NCI-H1436 (cell line): ENCODE measurements at places on chromosomes 5 and 9.

- peak; percentile 13 for DNase-seq
These were observed 202.0 kb downstream of the ADAMTSL1 start for GRCh38 chr9:18675973-18676372.

- DNase-seq: no peak
These were observed 576.7 kb upstream of the ADAMTS16 start for GRCh38 chr5:4563400-4563799.

DNA sequence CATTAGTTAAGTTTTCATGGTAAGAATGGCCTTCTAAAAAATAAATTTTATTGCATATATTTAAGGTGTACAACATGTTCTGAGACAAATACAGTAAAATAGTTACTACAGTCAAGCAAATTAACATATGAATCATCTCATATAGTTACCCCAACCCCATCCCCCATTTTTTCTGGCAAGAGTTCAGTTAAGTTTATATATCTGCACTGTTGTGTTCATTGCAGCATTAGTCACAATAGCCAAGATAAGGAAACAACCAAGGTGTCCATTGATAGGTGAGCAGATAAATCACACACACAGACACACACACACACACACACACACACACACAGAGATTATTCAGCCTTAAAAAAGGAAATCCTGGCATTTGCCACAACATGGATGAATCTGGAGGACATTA, 37.2 kb upstream of the OTULIN start:
- no peak for DNase-seq

- DNase-seq: no peak
These were observed 36.5 kb upstream of the ANKDD1B start for GRCh38 chr5:75574791-75575190.

DNA sequence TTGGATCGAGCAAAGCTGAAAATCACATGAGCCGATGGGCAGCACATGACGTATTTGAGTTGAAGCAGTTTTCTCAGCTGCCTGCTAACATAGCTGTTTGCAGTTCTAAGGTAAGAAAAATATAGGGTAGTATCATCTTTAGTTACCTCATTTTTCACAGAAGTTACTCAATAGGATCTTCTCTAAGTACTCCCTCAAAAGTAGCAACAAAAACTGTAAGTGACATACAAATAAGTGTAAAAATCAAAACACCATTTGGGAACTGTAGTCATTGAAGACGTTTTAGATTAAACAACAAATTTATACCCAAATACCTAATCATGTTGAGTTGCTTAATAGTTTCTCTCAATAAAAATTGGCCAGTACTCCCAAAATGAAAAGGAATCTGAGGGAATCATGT, 102.6 kb downstream of the ERCC6L2 start:
- DNase-seq: no peak

GRCh38 chr5:105982526-105982925, 1688.2 kb downstream of the EFNA5 start:
- DNase-seq: no peak

DNA sequence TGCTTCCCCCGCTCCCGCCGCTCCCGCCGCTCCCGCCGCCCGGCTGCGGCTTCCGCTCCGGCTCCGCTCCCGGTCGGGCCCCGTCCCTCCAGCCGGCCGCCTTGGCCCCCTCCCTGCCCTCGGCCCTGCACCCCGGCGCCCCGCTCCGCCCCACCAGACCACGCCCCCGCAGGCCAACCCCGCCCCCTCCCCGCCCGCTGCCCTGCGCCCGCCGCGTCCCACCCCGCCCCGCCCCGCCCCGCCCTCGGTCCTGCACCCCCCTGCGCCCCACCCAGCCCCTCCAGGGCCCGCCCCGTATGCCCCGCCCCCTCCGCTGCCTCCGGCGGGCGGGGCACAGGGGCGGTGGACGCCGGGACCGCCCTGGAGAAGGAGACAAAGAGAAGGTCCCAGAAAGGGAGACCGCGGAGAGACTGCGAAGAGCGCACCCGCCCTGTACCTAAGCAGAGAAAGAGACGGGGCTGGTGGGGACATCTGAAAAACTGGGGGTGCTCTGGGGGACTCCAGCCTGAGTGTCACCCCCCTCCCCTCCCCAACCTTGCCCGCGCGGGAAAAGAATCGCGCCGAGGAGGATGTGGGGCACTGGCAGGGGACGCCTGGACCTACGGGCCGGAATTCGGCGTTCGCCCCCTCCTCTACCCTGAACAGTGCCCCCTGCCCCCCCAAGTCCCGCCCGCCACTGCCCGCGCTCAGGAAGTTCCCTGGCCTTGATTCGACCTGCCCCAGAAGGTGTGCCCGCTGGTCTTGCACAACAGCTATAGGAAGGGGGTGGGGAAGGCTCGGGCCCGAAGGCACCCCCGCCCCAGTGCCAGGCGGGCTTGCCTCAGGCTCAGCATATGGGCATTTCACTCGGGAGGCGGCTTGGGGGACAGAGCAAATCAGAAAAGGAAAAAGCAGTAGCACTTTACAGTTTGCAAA, 42.8 kb upstream of the STXBP1 start:
- DNase-seq: peak; percentile 87
